ENCODE measurements at places on chromosomes 12 and 14.

DNA sequence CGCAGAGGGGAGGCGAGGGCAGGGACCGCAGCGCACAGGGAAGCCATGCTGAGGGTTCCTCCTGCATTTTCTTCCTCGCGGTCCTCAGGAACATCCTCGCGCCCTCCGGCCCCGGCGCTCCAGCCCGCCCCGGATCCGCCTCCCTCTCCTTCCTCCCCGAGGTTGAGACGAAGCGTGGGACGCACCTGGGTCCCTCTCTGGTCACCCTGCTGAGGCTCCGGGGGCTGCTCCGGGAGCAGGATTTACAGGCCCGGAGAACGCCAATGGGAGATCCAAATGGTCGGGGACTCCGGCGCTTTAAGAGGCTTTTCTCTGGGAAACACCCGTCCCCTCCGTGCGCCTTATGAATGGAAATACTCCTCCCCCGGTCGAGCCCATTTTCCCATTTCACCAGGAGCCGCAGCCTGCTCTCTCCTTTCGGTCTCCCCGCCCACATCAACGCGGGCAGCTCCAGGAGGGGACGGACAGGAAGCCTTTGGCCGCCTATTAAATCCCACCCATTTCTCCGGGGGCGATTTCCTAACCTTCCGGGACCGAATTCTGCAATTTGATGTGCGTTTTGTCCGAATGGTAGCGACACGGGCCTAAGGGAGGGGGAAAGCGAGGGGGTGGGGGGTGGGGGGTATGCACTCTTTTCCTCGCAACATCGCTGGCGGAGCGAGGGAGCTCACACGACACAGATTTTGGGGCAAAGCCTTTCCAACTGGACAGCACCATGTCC is at the start of gene UNC79:
Gene UNC79 (plus strand): TSS at position 625 of the 721 bp plus-strand sequence. CDS start 91 bp downstream, at position 716.
- DNase-seq, result no peak

DNA sequence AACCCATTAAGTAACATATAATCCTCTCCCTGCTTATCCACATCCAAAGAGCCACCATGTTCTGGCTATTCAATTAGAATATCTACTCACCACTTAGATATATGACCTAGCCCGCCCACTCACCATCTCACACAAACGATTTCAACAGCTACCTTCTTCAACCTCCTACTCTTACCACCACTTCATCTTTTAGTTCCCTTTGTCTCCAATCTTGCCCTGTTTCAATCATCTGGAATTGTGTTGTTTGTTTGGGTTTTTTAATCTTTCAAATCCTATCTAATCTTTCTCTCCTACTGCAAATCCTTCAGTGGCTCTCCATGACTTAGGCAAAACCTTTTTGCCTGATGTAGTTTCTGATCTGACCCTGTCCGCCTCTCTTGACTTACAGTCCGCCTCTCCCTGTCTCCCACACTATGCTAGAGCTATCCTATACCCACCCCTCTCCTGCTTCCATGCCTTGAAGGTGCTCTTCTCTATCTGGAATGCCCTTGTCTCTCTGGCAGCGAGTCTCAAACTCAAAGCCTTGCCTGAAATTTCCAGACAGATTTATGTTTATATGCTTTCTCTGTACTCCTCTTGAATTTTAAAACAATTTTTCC is 161.0 kb upstream of the CRY1 start:
- no peak for DNase-seq

GRCh38 chr12:66047411-66048021 is 83.0 kb downstream of the LLPH start:
- DNase-seq, result no peak

DNA sequence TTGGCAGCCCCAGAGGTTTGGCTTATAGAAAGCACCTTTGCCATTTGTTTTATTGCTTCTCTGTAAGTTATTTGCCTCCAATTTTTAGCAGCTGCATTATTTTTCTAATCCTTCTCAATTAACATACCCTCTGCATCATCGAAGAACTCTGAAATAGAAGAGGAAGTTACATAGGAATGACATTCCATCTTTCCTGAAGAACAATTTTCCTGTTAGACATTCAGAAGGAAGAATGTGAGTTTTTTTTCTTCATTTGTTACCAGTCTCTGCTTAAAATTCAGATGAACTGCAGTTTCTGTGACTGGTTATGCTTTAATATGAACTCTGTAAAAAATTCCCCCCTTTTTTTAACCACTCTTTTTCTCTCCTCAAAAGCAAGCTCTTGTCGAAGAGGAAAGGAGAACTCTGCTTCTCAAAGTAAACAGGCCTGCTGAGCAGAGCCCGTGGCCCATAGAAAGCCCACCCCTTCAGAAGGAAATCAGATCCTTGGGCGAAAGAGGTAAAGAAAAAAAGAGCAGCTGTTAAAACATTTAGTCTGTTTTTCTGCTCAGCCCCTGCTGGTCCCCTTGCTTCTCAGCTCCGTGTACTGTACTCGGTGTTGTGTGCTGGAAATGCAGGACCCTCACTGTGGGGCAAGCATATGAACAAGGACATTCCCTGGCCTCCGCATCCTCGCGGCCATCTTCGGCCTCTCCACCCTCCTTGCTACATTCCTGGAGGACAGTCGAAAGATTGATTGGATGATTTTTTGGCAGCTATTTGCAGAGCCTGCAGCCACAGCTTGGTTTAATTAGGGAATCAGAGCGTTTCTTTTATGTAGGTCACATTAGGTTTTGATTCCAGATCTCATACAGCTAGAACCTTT is 164.4 kb upstream of the LRIG3 start:
- no peak for DNase-seq

GRCh38 chr14:101101456-101102056 is 198.0 kb upstream of the RTL1 start:
- no peak for DNase-seq

DNA sequence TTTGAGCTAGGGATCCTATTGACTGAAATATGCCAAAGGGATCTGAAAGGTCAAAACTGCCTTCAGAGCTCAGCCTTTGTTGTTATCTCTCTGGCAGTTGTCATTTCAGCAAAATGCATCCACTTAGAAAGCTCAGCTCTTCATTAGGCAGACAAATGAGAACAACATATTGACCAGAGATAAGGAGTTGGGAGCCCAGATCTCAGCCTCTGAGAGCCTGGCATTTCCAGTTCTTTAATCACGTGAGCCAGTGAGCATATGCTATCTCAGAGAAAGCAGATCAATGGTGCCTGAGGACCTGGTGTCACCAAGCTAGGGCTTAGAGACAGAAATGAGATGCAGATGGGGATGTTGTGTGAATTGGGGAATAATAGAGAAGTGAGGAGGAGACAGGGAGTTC is 101.1 kb downstream of the DAD1 start:
- DNase-seq, result no peak

- DNase-seq, result peak; percentile 45
These were observed 7.8 kb upstream of the PLXNC1 start for GRCh38 chr12:94140556-94140955.

- no peak for DNase-seq
These were observed 7.5 kb downstream of the TGM1 start for GRCh38 chr14:24255438-24255837.

DNA sequence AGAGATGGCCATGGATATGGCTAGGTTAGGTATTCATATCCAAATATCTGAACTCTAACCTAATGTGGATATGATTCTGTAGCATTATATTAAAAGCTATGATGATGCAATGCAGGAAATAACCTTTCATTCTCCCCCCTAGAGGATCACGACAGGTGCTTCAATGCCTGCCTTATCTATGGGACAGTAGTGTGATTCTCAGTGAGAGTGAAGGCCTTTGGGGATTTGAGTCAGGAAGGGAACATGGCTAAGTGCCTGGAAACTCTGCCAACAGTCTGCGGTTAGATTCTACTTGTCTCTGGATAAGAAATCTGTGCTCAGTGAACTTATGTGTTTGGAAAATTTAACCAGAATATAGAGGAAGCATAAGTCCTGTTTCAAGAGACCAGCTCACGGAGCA is 81.8 kb downstream of the SLC38A1 start:
- no peak for DNase-seq

GRCh38 chr12:89189448-89189847 is 162.9 kb downstream of the DUSP6 start:
- no peak for DNase-seq

Measured in CD4-positive, alpha-beta T cell treated with Interferon alpha-2 for 1 hour (primary cell).